ENCODE measurements at places on chromosomes 1 and 21.

DNA sequence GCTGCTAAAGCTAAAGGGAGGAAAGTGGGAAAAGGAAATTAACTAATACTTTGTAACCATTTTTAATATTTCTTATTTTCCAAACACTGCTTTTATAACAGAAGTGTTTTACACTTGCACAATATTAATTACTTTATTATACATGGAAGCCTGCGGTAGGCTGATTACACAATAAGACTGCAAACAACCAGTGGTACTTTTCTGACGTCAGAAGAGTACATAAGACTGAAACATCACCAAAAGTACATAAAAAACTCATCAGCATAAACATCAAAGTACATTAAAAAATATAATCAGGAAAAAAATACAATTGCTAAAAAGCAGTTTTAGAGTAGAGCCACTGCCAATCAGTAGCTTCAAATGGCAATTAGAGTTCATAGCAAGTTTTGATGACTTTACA is 4.6 kb downstream of the ZNF281 start:
- no peak for DNase-seq

DNA sequence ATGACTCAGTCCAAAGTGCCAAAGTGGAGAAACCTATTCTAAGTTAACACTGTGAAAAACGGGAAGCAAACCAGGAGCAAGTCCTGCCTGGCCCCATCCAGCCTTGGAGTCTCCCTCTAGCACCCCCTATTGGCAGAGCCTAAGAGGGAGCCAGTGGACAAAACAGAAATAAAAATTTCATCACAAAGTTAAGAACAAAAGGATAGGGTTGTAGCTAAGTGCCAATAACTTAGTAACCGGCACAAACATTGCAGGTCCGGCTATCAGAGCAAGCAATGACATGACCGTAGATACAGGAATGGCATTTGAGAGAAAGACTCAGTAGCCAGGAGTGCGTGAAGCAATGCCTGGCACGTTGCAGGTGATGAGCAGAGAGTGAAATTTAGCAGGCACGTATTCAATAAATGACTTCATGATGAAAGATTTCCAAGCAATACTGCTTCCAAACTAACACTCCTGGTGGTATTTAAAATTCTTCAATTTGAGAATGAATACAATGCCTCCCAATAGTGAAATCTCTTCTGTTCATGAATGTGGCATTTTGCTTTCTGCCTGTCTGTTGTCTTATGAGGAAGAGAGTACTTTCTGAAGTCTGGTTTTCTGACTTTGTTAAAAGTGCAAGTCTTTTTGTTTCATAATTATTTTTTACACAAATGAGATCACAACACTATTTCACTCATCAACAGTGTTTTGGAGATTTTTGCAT is 391.0 kb downstream of the OMA1 start:
- DNase-seq: no peak

DNA sequence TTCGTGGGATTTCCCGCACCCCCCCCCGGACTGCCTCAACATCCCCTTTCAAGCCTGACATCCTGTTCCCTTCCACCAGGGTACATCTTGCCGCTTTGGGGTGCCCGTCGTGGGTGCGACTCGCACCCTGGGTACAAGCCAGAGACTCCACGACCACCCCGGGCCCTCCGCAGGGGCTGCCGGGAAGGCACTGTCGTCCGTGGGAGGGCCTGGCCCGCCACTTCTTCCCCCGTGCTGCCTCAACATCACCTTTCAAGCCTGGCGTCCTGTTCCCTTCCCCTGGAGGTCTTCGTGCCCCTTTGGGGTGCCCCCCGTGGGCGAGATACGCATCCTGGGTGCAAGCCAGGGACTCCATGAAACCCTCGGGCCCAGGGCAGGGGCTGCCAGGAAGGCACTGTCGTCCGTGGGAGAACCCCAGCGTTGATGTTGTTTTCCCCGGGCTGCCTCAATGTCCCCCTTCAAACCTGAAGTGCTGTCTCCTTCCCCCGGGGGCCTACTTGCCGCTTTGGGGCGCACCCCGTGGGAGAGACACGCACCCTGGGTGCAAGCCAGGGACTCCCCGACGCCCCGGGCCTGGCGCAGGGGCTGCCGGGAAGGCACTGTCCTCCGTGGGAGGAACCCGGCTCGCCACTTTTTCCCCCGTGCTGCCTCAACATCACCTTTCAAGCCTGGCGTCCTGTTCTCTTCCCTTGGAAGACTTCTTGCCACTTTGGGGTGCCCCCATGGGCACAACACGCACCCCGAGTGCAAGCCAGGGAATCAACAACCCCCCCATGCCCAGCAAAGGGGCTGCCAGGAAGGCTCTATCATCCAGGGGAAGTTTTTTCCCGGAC is 138.6 kb downstream of the LIPI start:
- no peak for DNase-seq

DNA sequence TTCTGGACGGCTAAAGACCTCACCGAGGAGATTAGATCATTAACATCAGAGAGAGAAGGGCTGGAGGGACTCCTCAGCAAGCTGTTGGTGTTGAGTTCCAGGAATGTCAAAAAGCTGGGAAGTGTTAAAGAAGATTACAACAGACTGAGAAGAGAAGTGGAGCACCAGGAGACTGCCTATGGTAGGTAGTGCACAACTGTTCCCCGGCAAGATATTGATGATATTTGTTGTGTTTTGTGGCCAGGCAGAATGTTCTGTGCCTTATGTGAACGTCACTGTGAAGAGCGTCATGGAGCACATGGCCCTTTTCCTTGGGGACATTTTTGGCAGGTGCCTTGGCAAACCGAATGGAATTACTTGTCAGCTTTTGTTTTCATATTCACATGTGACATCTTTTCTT is 191.7 kb downstream of the DISC1 start:
- no peak for DNase-seq

Data from activated naive CD8-positive, alpha-beta T cell treated with anti-CD3 and anti-CD28 coated beads, Interleukin-2, amount 50 U/mL, for 16 hours (primary cell).